ENCODE measurements at places on chromosomes 2 and 18.

GRCh38 chr2:223055836-223056235 lies 3.8 kb downstream of the KCNE4 start:
- no peak for DNase-seq

DNA sequence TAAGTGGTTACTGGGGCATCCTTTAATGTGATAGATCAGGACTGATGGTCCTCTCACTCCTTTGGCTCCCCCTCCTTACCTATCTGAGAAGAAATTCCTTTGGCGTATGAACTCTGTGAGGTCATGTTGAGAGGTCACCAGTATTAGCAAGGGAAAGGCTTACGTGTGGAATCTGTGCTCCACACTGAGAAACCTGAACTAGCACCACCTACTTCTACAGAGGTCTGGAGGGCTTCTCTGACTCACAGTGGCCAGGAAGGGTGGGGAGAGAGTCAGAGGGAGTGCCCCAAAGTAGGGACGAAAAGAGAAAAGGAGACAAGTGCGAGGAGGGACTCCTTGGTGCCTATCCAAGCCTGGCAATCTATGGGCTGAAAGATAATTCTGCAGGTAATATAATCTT lies 348.6 kb downstream of the TNS1 start:
- DNase-seq: no peak

GRCh38 chr2:14530506-14530905 lies 102.0 kb upstream of the LRATD1 start:
- no peak for DNase-seq

DNA sequence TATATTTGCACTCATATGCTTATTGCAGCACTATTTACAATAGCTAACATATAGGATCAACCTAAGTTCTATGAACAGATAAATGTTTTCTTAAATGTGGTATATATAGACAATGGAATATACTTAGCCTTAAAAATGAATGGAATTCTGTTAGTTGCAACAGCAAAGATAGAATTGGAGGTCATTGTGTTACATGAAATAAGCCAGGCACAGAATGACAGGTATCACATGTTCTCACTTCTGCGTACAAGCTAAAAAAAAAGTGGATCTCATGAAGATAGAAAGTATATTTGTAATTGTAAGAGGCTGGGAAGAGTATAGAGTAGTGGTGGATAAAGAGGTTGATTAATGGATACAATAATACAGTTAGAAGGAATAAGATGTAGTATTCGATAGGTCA lies 255.5 kb upstream of the SETBP1 start:
- no peak for DNase-seq

GRCh38 chr2:52857722-52858121 lies 909.9 kb upstream of the CHAC2 start:
- DNase-seq: no peak

DNA sequence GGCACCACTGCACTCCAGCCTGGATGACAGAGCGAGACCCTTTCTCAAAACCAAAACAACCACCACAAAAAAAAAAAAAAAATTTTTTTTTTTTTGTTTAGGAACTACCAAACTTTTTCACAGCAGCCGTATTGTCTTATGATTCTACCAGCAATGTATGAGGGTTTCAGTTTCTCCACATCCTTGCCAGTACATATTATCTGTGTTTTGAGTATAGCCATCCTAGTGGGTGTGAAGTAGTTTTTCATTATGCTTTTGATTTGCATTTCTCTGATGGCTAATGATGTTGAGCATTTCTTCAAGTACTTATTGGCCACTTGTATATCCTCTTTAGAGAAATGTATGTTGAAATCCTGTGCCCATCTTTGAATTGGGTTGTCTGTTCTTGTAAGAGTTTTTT lies 51.7 kb downstream of the COX7A2L start:
- no peak for DNase-seq

DNA sequence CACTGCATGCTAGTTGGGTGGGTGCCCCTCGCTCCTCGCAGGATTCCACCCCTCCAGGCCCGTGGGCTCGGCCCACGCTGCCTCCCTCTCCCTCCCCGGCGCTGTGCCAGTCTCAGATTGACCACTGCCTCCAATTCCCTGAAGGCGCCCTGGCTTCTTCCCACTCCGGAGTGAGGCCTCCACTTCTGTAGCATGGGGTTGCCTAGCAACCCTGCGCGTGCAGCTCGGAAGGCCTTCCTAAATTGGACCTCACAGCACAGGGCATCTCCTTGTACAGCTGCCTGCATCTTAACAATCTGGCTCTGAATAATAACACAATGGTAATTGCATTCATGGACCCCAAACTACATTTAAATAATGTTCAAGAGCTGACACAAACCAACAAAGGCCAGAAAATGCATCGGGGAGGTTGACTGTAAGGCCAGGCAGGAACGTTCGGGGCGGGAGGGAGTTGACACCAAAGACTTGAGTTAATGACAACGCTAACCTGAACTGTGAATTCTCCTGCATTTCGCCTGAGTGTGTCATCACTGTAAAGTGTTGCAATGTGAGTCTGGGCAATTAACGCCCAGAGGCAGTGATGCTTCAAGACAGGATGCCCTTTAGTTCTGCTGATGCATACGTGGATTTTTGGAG lies 222.9 kb downstream of the ZBTB7C start:
- DNase-seq: no peak

GRCh38 chr18:31977270-31977872 lies 34.4 kb upstream of the TRAPPC8 start:
- DNase-seq: peak; percentile 42

- no peak for DNase-seq
Measured at GRCh38 chr2:129176375-129176774, 803.1 kb upstream of the RAB6C start.

DNA sequence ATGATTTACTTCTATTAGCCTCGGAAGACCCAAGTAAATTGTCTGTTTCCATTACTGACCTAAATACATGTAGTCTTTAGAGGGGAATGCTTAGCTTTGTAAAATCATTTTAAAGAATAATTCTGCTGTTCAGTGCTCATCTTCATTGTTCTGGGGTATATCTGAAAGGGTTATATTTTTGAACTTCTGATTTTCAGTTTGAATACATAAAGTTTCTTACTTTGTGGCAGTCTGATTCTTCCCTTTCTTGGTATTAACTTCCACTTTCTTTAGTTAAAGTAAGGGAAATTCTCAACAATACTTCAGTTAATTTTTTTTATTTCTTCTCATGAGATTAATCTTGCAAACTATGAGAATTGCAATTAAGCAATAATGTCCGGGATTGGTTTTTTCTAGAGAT lies 148.4 kb downstream of the DOCK10 start:
- no peak for DNase-seq

DNA sequence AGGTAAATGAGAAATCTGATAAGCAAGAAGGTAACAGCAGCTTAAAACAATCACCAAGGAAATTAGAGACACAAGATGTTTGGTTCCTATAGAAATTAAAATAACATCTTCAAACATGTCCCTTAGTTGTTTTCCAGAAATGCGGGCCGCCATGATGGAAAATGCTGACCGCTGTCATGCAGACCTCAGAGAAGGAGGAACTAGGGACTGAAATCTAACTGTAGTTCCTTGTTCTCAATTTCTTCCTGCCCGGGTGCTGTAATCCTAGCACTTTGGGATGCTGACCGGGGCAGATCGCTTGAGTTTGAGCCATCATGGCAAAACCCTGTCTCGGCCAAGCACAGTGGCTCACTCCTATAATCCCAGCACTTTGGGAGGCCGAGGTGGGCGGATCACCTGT lies 51.1 kb downstream of the TEX51 start:
- DNase-seq: no peak

DNA sequence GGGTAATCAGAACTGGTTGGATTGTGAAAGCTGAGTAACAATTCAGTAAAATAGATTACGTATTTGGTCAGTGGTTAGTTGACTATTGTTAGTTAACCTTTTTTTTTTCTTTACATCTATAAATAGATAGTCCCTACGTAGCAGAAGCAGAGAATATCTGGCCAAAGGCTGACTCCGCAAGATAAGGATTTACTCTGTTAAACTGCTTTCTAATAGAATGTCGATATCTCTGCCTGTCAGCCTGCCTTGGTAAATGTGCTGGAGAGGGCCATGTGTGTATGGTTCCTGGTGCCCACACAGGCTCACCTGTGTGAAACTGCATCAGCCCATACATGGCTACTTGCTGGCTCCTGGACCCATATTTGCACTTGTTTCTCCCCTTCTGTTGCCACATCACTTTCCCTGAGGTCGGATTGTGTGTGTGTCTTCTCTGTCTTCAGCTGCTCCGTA lies 94.4 kb downstream of the CRIM1 start:
- no peak for DNase-seq

- no peak for DNase-seq
Measured at GRCh38 chr2:166013878-166014277, 60.3 kb upstream of the TTC21B start.

DNA sequence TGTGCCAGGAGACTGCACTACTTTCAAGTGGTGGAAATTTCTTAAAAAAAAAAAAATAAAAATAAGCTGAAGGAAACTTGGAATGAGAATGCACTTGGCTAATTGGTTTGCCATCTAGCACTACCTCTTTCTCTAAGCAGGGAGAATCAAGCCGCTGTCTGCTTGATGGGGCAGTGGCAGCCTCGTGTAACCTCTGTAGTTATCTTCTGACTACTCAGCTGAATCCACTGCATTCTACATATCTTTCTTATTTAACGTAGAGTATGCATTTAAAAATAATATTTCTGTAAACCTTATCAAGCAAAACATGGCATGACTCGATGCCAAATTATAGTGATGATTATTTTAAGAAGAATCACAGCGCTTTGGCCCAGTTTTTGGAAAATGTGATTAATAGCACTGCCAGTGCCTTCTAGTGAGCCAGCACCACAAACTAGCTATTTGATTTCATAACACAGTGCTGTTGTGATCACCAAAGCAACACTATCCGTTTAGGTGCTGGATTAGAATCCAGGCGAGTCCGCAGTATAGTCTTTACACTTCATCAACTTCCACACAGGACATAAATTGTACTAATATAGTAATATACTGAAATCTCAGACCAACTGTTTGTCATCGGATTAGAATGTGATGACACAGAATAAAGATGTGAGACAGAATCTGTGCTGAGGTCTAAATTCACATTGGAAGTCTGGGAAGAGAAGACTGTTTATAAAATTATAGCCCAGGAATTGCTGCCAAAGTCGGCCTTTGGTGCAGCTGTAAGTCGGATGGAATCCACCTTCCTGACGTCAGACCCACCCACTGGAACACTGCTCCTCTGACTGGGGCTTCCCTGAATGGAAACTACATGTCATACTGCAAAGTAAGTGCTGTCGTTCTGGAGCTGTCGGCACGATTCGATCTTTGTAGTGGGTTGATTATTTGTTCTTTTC lies 136.5 kb upstream of the ETAA1 start:
- DNase-seq: no peak

DNA sequence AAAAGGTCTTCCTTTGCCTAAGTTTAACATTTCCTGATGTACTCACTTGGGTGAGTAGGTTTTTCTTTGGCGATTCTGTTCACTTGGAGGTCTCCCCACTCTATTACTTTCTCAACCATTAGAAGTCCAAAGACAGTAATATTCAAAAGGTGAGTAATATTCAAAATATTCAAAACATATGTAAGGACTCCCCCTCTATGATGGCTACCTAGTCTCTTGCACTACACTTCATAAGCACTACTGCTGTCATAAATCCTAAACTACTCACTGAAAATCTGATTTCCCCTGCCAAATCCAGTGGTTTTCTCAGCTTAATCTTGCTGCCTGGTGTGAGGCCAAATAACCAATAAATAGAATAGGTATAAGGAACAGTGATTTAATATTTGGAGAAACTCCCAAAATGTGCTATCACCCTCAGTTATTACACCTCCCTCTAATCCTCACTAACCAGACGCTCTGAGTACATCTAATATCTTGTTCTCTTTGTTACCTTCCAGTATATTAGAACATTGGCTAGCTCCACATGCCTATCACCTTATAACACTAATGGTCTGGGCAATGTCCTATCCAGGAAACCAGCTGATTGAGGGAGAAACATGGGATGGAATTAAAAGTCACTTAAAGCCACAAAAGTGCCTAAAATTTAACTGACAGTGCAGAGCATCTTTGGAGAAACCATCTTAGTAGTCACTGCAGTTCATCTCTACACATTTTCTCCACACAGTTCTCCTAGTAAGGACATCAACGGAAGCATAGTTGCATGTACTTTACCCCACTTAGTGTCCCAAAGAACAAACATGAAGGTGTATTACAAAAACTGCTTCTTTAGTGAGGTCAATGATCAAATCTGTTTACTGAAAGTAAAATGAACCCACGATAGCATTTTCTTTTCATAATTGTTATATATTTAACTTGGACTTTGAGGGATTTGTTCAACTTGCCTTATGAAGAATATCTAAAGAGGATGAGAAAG lies 54.8 kb downstream of the MBD2 start:
- no peak for DNase-seq

DNA sequence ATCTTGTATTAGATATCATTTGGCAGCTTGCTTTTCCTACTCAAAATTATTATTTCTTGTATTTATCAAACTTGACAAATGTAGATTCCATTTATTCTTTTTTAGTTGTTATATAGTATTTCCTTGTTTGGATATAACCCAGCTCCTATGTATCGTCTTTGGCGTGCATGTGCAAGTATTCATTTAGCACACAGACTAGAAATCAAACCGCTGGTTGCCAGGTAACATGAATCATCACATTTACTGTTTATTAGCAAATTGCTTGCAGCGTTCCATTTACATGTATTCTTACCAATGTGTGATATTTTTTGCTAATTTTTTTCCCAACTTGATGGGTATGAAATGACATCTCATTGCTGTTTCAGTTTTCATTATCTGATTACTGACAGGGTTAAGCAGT lies 2089.7 kb upstream of the CELF4 start:
- DNase-seq: no peak

DNA sequence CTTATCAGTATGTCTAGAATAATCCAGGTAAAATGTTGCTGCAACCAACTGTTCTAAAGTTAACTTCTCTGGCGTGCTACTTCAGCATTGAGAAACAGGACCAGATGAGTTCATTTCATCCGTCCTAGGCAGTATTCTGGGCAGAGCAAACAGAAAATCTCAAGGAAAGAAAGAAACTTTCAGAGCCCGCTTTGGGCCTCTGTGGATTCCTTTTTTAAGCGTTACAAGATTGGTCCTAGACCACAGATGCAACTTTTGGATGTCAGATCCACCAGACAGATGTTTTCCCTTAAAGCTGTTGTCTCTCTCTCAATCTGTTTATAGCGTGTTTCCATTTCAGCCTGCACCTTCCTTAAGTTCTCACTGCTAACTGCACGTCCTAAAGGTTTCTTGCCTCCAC lies 75.0 kb downstream of the BCL2 start:
- DNase-seq: no peak

- DNase-seq: no peak
Measured at GRCh38 chr2:69731147-69731970, 10.6 kb upstream of the ANXA4 start.

DNA sequence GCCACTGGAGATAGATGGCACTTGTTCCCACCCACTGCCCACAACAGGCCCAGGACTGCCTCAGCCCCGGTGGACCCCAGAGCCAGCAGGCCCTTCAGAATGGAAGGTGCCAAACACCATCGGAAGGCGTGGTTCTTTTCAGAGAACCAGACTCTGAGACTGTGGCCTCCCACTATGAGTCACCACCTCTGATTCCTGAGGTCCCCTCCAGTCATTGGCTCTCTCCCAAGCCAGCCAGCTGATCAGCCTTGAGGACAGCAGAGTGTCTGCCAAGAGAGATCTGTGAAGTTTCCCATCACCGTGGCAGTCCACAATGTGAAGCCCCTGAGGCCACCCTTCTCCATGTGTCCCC lies 10.4 kb upstream of the MAP3K2 start:
- no peak for DNase-seq

GRCh38 chr2:211161236-211161635 lies 604.8 kb downstream of the CPS1 start:
- DNase-seq: no peak

GRCh38 chr2:241490825-241491506 lies 17.4 kb downstream of the STK25 start:
- no peak for DNase-seq

- no peak for DNase-seq
Measured at GRCh38 chr2:229230911-229231310, 40.2 kb downstream of the PID1 start.

Measured in naive thymus-derived CD8-positive, alpha-beta T cell (primary cell).